ENCODE measurements at places on chromosomes 6 and 20.
A peak's percentile ranks its signal among the peaks of the same experiment; 100 is the strongest.

DNA sequence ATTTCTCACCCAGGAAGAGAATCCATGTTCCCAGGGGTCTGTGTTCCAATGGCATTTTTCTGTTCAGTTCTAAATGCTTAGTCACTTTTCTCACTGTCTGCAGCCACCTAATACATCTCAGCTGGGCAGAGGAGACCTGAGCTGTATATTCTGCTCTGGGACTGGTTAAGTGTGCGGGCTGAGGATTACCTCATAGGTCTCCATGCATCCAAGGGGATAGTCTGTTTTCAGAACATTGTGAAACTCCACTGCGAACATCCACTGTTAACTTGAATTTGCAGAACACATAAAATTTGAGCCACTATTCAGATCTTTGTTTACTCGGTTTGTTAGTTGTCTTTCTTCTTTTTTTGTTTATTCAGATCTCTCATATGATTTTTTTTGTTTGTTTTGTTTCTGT lies 947.1 kb downstream of the TFAP2A start:
- no peak for DNase-seq

- no peak for DNase-seq
Measured at GRCh38 chr6:85679445-85680123, 36.9 kb upstream of the SYNCRIP start.

DNA sequence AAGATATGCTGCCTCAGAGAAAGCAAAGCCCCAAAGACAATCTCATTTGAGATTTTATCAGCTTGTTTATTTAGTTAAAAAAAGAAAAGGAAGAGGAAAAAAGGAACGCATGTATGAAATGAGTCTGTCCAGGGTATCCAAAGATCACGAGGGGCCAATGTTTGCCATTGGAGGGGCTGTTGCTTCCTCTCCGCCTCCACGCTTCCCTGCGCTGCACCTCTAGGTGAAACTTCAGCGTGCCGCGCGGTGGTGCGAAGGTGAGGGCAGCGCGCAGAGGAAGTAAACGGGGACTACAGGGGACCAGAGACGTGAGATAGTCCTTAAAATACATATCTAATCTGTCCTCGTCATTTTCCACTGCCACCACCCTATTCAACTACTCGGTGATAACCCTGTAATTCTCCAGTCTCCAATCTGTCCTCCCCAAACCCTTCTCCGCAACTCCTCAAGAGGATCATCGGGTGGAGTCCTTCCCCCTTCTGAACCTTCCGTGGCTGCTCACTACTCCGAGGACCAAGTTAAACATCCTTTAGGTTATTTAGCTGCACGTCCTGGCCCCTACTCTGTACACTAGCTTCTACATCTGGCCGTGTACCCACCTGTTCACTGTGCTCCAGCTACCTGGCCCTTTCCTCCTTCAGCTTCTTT lies 1.1 kb upstream of the DCBLD1 start:
- DNase-seq: no peak

DNA sequence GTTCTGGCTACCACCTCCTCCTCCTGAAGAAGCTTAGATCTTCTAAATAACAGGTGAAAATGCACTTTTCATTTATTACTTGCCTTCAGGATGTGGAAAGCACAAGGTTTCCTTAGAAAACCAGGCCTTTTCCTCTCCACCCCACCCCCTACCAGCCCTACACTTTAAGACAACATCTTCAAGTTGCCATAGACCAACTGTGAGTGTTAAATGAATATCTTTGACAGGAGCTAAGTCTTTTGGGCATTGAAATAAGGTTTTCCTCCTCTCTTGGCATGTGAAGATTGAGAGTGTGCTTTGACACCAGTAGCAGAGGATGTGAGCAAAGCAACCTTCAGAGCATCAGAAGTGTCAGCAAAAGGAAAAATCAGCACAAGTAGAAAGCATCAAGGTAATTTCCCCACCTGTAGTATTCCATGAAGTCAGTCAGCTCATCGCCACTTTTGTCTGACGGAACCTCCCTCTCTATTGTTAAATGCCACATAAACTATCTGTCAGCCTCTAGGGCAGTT lies 532.3 kb upstream of the MMS22L start:
- no peak for DNase-seq

GRCh38 chr20:61447952-61448351 lies 195.9 kb downstream of the CDH4 start:
- DNase-seq: no peak

DNA sequence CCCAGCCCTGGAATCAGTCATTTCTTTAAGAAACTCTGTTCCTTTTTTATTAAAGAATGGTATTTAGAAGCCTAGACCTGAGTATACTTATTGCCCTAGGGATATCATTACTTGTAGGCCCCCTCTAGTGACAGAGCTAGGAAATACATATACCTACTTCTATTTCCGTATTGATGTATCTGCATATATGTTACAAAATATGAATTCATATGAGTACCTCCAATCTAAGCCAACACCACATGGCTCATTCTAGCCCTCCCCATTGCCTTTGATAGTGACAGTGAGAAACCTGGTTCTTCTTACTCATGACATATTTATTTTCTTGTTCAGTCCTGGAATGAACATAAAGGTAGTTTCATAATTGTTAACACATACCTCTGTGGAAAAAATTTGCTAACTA lies 137.2 kb downstream of the FARS2 start:
- no peak for DNase-seq

- DNase-seq: peak; percentile 1
Measured at GRCh38 chr6:2862712-2863181, 21.1 kb upstream of the SERPINB1 start.

- DNase-seq: no peak
Measured at GRCh38 chr6:126722411-126722810, 382.5 kb downstream of the CENPW start.

- no peak for DNase-seq
Measured at GRCh38 chr6:282177-282866, 10.0 kb upstream of the DUSP22 start.

DNA sequence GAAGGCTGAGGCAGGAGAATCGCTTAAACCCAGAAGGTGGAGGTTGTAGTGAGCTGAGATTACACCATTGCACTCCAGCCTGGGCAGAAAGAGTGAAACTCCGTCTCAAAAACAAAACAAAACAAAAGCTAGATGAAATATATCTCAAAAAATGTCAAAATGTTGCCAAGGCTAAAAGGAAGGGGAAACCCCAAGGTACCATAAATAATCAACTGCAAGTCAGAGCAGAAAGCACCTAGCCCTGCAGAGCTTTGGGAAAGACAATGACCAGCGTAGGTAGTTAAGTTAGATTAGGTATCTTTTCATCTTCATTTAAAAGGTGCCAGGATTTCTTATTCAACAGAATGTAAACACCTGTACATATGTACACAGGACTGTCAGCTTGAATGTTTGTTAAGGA lies 33.0 kb downstream of the AKIRIN2 start:
- no peak for DNase-seq

DNA sequence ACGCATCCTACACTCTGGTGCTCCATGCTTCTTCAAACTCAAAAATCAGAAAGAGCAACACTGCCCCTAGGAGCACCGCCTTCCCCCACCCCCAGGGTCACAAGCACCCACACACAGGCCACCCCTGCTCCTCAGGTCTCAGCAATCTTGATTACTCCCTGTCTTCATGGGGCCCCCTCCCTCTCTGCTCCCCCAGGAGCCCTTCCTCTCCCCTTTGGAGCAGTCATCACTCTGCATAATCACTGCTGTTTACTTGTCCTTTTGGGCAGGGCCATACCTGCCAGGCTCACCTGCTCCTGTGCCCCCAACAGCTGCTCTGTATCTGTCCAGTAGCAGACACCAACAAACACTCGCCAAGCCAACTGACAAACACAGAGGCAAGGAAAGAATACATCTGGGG lies 7.6 kb upstream of the SYNDIG1 start:
- no peak for DNase-seq

DNA sequence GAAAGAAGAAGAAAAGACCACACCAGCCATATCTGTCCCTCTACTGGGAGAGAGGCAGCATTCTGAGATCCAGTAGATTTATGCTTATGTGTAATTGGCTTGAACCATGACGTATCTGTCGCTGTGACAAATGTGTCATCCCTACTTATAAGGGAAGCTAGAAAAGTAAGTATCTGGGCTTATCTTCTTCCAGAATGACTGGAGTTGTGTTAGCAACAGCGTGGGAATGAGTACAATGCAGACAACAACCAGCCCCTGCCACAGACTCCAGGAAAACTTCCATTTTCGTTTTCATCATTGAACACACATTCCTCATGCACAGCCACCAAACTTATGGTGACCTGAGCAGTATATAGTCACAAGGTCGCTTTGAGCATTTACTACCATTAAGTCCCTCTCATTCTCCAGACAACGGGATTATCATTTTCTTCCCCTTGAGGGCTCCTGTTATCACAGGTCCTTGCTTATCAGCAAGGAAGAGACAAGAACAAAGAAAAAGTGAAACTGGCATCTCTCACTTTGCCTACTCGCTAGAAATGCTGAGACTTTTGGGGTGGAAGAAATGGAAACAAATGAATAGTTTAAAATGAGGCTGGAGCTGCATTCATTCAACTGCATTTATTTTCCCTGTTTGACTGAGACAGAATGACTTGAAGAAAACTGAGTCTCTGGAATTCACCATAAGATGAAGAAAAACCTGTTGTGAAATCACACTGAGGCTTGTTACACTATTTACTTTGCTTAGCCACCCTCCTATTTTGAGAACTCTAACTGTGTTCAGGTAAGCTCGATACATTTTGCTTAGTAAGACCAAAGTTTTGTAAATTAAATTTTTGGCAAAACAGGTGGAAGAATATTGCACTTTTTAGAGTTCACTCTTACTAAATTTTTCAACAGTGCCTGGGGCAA lies 149.3 kb upstream of the FOXQ1 start:
- no peak for DNase-seq

DNA sequence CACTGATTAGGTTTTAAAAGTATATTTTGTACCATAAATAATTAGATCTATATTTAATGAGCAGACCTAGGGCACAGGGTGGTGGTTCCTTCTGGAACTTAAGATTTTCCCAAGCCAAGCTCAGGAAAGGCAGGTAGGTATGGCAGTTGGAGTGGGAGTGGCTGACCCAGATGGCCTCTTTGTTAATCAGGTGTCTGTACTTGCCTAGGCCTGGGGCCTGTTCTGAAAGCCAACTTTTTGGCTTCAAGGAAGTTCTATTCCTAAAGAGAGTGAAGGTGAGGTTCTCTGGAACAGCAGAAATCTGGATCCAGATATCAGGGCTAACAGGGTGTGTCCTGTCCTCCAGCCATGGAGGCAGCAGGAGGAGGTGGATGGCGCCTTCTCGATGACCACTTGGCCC lies 44.9 kb downstream of the VEGFA start:
- no peak for DNase-seq

DNA sequence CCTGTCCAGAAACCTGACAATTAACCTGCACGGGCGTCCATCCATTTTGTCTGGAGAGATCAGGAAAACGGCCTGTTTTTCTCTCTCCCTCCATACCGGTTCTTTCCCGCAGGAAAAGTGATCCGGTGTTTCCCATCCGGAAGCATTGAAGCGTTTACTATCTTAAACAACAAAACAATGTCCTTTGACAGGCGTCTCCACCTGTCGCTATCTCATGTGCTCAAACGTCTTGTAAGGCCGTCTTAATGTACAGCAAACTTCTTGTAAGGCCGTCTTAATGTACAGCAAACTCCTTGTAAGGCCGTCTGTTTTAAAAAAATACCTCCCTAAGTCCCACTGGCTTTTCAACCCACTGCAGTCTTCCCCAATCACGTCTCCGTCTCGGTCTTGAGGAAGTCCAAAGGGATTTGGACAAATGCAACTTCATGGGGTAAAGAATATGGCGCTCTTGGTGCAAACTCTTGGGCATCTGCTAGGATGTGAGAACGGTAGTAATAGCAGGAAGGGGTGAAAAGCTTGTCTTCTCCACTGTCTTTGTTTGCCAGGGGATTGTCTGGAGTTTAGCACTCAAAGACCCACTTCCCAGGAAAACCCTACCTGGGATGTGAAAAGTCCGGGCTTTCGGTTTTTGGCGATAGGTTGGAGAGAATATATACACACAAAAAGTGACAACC lies 29.9 kb upstream of the TRIM27 start:
- DNase-seq: peak; percentile 22
